Activated CD4-positive, alpha-beta T cell treated with anti-CD3 and anti-CD28 coated beads for 24 hours (primary cell): ENCODE measurements at places on chromosomes 1 and 21.

DNA sequence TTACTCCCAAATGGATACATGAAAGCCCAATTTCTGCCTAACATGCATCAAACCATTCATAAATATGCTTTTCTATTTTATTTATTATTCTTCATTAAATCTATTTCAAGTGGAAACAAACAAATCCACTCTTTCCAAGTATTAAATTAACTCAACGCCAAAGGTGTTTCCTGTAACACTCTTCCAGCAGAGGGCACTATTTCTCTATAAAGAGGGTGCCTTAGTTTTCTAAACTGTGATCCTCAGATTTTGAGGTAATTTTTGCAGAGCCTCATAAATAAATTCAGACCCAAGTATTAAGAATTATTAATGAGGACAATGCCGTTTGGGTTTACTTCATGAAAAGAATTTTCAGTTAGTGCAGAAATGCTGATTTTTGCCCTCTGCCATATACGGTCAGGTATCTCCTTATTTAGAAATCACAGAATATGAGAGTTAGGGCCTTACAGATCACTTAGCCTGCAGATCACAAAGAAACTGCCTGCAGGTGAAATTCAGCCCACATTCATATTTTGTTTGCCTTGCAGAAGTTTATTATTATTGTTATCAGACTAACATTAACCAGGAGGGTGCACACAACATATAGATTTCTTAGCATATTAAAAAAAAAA, 40.1 kb upstream of the MYSM1 start:
- no peak for DNase-seq

- DNase-seq = no peak
Measured at GRCh38 chr1:233940908-233941307, 36.4 kb downstream of the SLC35F3 start.

- no peak for DNase-seq
Measured at GRCh38 chr1:91734761-91735160, 151.2 kb downstream of the TGFBR3 start.

DNA sequence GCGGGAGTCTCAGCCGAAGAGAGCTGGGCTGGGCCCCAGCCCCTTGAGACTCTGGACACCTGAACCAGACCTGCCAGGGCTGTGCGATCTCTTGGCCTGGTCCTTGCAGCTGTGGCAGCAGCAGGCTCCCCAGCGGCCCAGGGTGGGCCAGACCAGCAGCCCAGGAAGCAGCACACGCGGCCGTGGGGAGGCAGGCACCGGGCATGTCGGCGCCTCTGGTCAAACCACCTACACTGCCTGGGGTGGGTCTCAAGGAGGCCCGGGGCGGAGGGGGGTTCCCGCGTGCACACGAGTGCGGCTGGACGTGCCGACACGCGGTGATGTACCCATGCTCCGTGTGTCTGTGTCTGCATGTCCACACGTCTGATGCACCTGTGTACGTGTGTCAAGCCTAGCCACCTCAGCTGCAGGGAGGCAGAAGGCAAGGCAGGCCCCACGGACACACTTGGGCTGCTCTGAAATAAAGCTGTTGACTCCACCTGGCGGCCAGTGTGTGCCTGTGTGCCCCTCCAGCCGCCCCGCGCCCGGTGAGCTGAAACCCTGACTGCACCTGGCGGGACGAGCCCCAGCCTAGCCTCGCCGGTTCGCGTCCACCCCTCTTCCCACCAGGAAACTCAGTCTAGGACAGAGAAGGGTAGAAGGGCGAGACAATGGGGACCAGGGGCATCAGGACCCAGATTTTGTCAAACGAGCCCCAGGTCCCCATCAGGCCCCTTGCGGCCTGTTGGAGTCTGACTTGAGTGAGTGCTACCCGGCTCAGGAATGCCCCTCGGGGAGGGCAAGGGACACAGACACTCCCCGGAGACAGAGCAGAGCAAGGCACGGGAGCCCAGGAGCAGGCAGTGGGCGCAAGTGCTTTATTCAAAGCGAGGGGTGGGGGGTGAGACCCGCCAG, 11.6 kb downstream of the SCNN1D start:
- DNase-seq = no peak

DNA sequence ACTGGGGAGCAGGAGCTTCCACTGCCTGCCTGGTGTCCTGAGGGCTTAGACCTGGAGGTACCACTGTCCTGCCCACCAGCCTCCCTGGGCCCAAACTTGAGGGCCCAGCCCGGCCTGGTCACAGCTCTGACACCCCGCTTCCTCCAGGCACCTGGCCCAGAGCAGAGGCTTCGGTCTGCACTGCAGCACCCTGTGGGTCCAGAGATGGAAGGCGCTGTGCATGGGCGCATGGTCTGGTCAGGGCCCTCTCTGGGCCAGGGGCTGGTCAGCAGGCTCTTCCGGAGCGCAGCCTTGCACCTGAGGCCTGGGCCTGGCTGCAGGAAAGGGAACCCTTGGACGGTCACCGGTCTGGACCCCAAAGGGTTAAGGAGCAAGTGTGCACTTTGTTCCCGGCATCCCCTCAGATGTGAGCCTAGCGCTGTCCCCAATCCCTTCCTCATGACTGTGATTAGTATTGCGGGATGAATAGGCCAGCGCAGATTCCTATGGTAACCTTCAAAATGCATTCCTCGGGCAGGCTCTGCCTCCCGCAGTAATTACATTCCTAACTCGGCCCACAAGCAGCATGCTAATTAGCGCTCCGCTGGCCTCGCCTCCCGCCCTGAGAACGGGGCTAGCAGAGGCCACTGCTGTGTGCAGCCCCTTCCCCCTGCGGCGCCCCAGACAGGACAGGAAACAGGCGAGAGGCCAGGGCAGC, 36.3 kb downstream of the PRDM16 start:
- no peak for DNase-seq

- no peak for DNase-seq
Measured at GRCh38 chr1:45016767-45017166, 4.7 kb downstream of the UROD start.
